ENCODE measurements at places on chromosomes 6 and 20. TPM values are rescaled to one million over a fixed set of nuclear protein-coding genes. Genes with fewer than 3 reads are reported as not detected.

GRCh38 chr6:40526036-40526435, 61.1 kb downstream of the LRFN2 start:
- DNase-seq: no peak
- no peaks in the 10 kb centered on the region for H3K27me3 ChIP-seq
- no peak overlapping the region for H3K27ac ChIP-seq
- H3K4me1 ChIP-seq: no peaks in the 10 kb centered on the region
- no peak overlapping the region for H3K4me3 ChIP-seq
- H3K36me3 ChIP-seq: no peaks in the 10 kb centered on the region

DNA sequence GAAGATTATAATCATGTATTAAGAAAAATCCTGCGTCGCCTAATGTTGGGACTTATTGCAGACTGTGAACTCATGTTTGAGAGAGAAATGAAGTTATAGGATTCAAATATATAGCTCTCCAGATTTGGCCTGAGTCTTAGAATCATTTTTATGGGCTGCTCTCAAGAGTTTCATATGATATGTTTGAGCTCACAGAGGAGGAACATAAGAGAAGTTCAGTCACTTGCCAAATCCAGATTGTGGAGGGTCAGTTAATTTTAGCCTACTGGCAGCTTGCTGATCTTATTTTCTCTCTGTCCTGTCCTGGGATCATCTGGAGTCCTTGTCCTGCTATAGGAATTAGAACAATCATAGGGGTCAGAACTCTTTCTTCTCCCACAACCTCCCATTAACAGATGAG, 186.1 kb upstream of the SUPT3H start:
- H3K4me1 ChIP-seq: peaks cover 22% of the 10 kb centered on the region
- H3K27ac ChIP-seq: no peak overlapping the region
- no peak for DNase-seq
- H3K27me3 ChIP-seq: no peaks in the 10 kb centered on the region

- H3K4me3 ChIP-seq: no peak overlapping the region
- no peaks in the 10 kb centered on the region for H3K36me3 ChIP-seq
- peaks cover 17% of the 10 kb centered on the region for H3K4me1 ChIP-seq
- no peaks in the 10 kb centered on the region for H3K27me3 ChIP-seq
- DNase-seq: no peak
These were observed 19.2 kb upstream of the LMBRD1 start for GRCh38 chr6:69816026-69816425.

GRCh38 chr20:58307270-58307669, 2.2 kb upstream of the RAB22A start:
- H3K36me3 ChIP-seq: no peaks in the 10 kb centered on the region
- H3K4me1 ChIP-seq: peaks cover 13% of the 10 kb centered on the region
- no peak for DNase-seq
- no peak overlapping the region for H3K4me3 ChIP-seq
- no peaks in the 10 kb centered on the region for H3K27me3 ChIP-seq
- no peak overlapping the region for H3K27ac ChIP-seq

The BPIFB1 gene
- total RNA-seq: not detected

DNA sequence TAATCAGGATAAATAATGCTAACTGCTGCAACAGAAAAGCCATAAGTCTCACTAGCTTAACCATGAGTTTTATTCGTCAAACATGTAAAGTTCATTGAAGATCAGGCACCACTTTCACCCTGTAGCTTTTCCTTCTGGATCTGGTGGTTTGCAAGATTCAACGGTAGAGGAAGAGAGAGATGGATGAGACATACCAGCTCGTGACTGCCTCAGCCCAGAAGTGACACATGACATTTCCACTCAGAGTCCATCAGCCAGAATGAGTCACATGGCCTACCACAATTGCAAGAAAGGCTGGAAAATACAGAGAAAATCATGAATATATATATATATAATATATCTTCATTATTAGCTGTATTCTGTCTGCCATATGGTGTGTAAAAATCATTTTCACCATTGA, 29.0 kb downstream of the SPTLC3 start:
- H3K4me1 ChIP-seq: no peaks in the 10 kb centered on the region
- no peaks in the 10 kb centered on the region for H3K27me3 ChIP-seq
- DNase-seq: no peak

DNA sequence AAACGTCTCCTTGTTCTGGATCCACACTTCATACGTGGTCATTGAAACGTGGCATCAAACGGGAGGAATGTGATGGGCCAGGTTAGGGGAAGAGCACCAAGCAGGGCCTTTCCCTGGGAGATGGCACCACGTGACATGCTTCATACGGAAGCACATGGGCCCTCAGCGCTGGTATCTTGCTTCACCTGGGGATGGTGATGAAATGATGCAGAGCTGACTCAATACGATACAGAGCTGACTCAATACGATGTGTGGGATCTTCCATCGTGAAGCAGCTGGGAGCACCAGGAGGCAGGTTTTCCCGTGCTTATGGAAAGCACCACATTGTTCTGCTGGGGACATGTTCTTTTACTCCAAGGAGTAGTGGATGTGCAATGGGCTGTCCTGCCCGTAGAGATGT, 22.5 kb upstream of the TAGAP start:
- no peaks in the 10 kb centered on the region for H3K36me3 ChIP-seq
- H3K4me1 ChIP-seq: no peaks in the 10 kb centered on the region

DNA sequence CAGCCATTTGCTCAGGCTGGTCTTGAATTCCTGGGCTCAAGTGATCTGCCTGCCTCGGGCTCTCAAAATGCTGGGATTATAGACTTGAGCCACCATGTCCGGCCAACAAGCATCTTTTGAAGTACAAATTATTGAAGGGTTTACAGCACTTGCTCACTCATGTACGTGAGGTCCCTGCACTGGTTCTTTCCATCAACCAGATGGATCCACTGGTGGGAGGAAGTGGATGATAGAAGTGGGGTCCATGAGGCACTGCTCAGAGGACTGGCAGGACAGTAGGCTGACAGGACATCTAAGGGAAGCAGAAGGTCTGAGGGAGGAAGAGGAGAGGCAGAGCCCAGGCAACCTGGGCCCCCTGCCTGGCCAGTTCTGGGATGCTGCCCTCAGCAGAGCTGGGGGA, 109.2 kb upstream of the NXT1 start:
- DNase-seq: no peak
- H3K36me3 ChIP-seq: no peaks in the 10 kb centered on the region
- H3K27ac ChIP-seq: no peak overlapping the region
- no peak overlapping the region for H3K4me3 ChIP-seq

The ZNF831 gene
- total RNA-seq: not detected

The DUSP15 gene
- 8.2 TPM for total RNA-seq

The SPATS1 gene
- not detected for total RNA-seq

DNA sequence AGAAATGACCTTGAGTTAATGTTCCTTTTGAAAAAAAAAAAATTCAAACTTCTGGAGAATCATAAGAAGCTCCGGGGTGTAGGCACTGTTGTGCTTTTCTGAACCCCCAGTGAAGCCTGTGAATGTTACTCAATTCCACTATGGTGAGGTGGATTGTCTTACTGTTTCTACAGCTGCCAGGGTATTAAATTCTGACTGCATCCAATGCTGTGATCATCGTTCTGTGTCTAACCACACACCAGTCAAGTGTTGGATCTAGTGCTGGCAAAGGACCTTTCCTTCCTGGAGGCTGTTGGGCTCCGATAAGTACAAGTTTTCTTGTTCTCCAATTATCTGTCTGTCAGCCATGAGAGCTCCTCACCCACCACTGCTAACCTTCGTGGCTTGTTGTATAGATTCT, 162.0 kb upstream of the EPHA7 start:
- H3K27me3 ChIP-seq: no peaks in the 10 kb centered on the region
- H3K4me3 ChIP-seq: no peak overlapping the region
- H3K27ac ChIP-seq: no peak overlapping the region
- no peaks in the 10 kb centered on the region for H3K4me1 ChIP-seq

The ABHD16B gene
- 0.27 TPM for total RNA-seq

GRCh38 chr6:14053811-14054210, 63.8 kb upstream of the CD83 start:
- H3K36me3 ChIP-seq: no peaks in the 10 kb centered on the region
- no peak overlapping the region for H3K4me3 ChIP-seq
- DNase-seq: no peak
- H3K4me1 ChIP-seq: no peaks in the 10 kb centered on the region
- no peak overlapping the region for H3K27ac ChIP-seq
- no peaks in the 10 kb centered on the region for H3K27me3 ChIP-seq

- peaks cover 6% of the 10 kb centered on the region for H3K4me1 ChIP-seq
- H3K4me3 ChIP-seq: peak overlapping the region; percentile 98
- no peak overlapping the region for H3K27ac ChIP-seq
- DNase-seq: no peak
These were observed 1.2 kb downstream of the MTCH1 start for GRCh38 chr6:36984581-36985416.

DNA sequence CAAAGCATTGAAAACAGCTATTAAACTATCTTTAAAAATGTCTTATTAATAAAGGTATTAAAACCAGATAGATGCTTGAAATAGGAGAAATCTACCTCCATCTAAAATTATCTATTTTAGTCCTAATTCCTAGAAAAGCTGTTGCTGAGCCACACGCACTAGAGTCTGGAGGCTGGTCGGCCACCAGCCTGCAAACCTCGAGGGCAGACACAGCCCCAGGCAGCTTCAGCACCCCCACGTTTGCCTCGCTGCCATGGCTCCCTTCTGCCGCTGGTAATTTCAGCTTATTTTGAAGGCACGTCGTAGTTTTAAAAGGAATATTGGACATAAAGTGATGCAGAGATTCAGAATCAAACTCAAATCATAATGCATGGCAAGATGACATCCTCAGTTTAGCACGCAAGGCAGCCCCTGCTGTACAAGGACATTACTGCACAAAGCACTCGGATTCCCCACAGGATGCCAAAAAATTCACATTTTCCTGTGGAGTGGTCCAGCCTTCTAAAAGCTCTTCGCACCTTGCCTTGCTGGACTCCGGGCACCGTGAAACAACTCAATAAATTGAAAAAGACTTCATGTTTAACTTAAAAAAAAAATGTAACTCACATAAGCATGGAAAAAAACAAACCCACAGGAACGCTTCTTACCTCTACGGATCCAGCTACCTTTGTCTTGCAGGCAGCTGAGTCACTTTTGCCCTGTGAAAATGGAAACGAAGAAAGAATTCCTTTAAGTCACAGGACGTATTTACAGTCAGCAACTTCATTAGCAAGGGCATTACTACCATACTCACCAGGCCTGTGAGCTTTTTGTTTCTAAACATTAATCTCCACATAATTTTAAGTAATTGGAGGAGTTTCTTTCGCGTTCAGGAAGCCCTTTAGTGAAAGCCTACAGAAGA, 143.4 kb upstream of the RPS6KA2 start:
- H3K36me3 ChIP-seq: no peaks in the 10 kb centered on the region
- H3K4me1 ChIP-seq: no peaks in the 10 kb centered on the region
- no peak overlapping the region for H3K4me3 ChIP-seq
- no peaks in the 10 kb centered on the region for H3K27me3 ChIP-seq

DNA sequence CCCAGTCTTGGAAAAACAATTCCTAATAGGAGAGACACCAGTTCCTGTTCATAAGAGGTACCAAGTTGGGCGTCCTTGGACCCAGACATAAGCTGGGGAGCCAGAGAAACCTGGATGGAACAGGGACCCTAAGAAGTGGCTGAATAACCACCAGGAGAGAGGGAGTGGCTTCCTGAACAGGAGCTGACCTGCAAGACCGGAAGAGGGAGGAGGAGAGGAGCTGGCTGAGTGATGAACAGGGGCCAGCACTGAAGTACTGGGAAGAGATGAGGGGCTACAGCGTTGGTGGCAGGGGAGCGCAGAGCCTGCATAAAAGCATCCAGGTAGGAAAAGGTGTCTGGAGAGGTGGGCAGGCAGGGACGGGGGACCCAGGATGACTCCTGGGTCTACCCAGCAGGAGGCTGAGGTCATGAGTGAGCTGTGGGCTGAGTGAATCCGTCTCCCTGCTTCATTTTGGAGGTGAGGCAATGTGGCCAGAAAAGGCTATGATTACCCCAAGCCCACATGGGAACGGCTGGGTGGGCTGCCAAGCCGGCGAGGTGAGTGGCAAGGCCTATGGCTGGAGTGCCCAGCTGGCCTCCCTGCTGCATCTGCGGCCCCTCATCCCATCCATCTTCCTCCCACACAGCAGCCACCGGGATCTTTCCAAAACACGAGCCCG, 34.4 kb upstream of the ZFAND3 start:
- H3K36me3 ChIP-seq: no peaks in the 10 kb centered on the region
- no peak overlapping the region for H3K4me3 ChIP-seq
- H3K27me3 ChIP-seq: no peaks in the 10 kb centered on the region
- DNase-seq: no peak
- H3K27ac ChIP-seq: no peak overlapping the region

The BRPF3 gene
- 41.4 TPM for total RNA-seq

DNA sequence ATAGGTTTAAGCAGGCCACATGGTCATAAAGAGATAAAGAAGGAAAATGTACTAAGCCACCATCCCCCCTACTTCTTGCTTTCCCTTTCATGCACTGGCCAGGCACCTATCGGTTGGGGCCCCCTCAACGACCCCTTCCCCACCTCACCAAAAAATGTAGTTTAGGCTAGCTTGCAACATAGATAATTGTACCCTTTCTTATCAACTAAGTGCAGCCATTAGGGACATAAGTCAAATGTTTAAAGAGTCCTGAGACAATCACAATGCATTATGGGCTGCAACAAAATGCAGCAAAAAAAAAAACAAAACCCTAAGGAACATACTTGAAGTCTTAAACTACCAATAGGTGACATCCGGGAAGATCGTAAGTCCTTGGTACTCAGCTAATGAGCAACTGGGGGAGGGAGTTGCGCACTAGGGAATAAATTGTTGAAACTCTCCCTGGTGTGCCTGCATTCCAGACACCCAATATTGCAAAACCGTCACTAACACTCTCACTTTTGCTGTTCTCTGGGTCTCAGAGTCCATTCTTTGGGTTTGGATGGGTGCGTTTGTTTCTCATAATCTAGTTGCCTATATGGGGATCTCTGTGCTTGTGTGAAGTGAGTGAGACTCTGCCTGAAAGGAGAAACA, 12.4 kb upstream of the HLA-G start:
- 0 out of 2 replicates have a peak, but pooled peaks cover 1% of the 10 kb centered on the region for H3K27me3 ChIP-seq
- peaks cover 15% of the 10 kb centered on the region for H3K4me1 ChIP-seq
- H3K27ac ChIP-seq: peak overlapping the region; percentile 6
- no peaks in the 10 kb centered on the region for H3K36me3 ChIP-seq
- no peak overlapping the region for H3K4me3 ChIP-seq
- DNase-seq: peak; percentile 53

GRCh38 chr6:101080597-101080996, 199.5 kb upstream of the ASCC3 start:
- peaks cover 9% of the 10 kb centered on the region for H3K4me1 ChIP-seq
- no peak overlapping the region for H3K27ac ChIP-seq
- no peaks in the 10 kb centered on the region for H3K27me3 ChIP-seq
- no peak for DNase-seq
- H3K36me3 ChIP-seq: no peaks in the 10 kb centered on the region
- no peak overlapping the region for H3K4me3 ChIP-seq

DNA sequence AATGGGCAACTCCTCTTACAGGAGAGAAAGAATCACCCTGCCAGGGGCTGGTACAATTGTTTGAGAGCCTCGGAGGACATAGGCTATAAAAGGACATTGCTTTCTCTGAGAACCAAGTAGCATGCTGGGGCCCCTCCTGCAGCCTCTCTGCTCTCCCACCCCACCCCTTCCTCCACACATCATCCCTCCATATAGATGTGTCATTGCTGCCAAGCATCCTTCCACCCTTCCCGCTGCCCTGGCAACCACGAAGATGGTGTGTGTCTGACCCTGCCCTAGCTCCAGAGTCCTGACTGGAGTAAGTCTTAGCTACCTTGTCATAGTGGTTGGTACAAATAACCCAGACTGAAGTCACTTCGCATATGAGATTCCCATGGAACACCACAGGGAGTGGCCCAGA, 129.7 kb downstream of the SNX5 start:
- no peaks in the 10 kb centered on the region for H3K27me3 ChIP-seq
- H3K27ac ChIP-seq: no peak overlapping the region
- no peaks in the 10 kb centered on the region for H3K4me1 ChIP-seq
- H3K4me3 ChIP-seq: no peak overlapping the region
